ENCODE measurements at places on chromosomes 5 and 9.

DNA sequence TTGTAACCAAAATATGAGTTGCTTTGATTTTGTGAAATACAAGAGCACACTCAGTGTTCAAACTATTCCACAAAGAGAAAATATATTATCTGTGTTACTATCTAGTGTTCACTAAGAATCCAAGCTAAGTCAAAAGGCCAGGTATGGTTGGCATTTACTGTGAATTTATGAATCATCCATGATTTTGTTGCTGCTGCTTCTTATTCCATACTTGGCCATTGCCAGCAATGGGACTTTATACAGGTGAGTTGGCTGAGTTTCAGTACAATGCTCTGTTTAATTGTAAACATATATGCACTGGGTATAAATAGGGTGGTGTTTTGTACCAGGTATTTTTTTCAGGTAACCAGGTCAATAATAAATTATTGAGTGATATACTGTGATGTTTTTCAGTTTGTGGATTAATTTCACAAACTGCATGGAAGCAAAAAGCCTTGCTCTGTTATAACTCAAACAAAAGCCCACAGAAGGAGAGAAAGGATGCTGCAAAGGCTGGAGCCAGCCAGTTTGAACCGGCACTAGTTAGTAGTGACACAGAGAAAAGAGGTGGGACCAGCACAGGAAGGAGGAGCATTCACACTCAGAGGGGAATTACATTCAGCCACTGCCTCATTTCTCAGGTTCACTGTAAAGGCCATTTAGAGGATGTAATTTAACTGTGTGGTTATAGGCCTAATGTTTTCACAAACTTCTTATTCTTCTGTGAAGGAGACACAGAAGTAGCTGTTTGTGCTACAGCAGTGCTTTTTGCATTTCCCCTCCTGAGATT, 381.8 kb downstream of the ADGRV1 start:
- no peak for DNase-seq

DNA sequence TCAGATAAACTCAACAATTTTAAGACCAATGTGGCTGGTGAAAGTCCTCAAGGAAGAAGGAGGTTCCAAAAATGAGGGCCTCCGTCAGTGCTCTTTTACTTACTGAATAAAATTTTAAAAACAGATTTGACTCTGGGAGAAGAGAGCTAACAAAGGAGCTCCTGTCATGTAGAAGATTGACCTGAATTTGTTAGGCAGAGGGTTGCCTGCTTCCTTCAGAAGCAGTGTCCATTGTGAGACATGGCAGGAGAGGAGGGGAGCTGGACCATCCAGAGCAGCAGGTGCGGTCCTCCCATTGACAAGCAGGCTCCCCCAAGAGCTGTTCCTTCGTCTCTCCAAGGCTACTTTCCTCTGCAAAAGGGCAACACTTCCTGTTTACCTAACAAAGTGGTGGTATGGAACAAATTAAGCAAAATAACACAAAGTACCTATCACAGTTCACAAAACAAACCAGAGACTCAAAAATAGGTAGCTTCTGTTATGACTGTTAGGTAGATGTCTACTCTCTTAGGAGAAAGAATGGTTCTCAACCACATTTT, 238.1 kb downstream of the DENND1A start:
- DNase-seq: no peak

GRCh38 chr9:69499407-69499806, 172.8 kb downstream of the APBA1 start:
- DNase-seq: no peak

- DNase-seq: no peak
Observed at GRCh38 chr9:72255569-72255968, 106.3 kb downstream of the GDA start.

GRCh38 chr5:669111-669841, 23.9 kb downstream of the TPPP start:
- DNase-seq: no peak

DNA sequence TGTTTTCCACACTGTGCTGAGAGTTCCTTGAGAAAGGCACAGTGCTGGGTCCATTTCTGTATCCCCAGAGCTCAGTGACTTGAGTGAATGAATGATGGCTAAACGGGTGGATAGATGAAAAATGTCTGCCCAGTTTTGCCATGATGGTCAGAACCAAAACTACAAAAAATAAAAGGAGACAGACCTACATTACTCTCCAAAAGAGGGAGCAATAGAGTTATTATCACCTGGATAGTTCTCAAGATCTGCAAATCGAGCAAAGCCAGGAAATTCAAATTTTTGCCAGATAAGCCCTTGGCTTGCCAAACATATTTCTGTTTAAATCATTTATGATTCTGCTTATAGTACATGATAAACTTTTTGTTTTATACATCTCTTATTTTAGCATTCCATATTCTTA, 214.2 kb upstream of the ZNF462 start:
- DNase-seq: no peak

DNA sequence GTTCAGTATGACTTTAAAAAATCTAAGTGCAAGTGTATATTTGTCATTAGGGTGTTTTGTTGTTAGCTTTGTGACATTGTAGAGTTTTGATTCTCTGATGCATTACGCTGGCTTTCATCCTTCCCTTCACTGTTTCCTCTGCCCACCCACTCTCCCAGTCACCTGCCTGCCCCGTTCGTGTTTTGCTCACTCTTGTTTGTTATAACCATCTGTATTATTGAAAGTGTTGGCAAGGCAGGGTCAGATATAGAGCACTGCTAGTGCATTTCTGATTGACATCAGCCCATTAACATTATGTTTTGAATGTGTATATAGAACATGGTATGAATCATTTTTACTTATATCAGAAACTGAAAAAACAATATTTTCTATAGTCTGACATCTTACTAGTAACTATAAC, 27.3 kb downstream of the SCGB3A1 start:
- no peak for DNase-seq

GRCh38 chr9:81687521-81688261, 1.7 kb downstream of the TLE1 start:
- DNase-seq: no peak

- DNase-seq: no peak
Observed at GRCh38 chr9:84969084-84969483, 299.6 kb downstream of the NTRK2 start.

DNA sequence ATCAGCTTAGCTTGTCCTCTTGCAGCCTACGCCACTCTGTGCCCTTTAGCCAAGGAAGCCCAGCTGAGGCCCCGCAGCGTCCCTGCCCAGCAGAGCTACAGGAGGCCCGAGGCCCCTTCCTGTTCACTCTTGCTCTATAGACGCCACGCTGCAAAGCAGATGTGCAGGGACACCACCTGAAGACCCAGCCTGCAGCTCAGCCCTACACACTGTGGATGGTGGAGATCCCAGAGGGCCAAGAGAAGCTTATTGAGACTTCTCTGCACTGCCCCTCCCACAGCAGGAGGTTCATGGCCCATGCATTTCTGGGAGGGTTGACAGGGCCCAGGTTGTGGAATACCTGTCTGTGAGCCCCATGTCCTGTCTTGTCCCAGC, 33.6 kb downstream of the IRF1 start:
- no peak for DNase-seq

- DNase-seq: no peak
Observed at GRCh38 chr9:109181284-109181683, 14.2 kb upstream of the FRRS1L start.

- DNase-seq: no peak
Observed at GRCh38 chr9:87282538-87282937, 215.1 kb upstream of the DAPK1 start.

DNA sequence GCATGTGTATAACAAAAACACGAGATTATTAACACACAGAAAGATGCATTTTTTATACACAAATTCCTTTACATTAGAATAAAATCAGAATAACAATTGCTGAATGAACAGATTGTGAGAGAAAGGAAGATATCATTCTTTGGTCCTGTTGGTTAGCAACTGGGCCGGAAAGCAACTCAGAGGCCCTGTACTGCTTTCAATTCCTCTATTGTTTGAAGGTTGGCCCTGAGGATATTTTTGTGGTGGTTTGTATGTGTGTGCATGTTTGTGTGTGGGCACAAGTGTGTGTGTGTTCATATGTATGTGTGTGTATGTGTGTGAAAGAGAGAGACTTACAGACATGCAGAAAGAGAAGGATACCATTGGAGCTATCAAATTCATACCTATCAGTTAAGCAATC, 356.8 kb upstream of the DMAC1 start:
- no peak for DNase-seq

DNA sequence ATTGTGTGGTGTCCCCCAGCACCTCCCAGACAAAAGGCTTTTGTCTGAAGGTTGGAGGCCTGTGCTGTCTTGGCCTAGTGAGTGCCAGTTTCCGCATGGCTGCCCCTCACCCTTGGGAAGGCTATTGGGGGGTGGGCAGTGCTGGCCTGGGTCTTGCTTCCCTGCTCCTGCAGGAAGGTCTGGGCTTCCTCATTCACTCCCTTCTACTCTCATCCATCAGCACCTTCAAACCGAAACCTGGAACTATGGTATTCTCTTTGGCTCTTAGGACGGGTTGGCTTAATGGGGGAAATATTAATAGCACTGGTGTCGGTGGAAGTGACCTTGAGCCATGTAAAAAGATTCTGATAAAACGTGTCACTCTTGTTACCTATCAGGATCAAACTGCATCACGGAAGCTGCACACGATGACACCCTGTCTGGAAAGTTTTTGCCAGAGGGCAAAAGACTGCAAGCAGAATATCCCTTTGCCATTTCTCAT, 34.0 kb upstream of the GLRX start:
- no peak for DNase-seq

DNA sequence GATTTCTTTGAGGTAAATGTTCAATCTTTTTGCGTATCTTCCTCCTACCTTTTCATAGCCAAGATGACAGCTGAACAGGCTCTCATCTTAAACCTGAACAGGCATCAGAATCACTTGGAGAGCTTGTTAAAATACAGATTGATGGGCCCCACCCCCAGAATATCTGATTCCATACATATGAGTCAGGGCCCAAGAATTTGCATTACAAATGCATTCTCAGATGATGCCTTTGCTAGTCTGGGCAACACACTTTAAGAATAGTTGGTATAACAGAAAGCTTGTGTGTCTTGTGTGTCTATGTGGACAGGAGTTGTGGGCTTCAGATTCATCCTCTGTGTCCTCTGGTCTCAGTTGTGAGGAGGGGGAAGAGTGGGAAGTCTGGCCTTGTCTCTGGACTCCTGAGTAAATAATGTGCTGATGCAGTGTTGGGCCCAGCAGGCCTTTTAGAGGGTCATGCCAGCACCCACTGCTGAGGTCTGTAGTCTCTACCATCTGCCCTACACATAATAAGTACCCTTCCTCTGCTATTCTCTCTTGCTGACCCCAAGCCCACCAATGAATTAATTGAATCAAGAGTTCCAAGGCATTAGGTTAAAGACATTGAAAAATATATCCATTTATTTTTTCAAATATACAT, 43.1 kb downstream of the PTCD2 start:
- DNase-seq: no peak

GRCh38 chr5:157677931-157678330, 6.6 kb downstream of the C5orf52 start:
- no peak for DNase-seq
